ENCODE measurements at places on chromosomes 2 and 18.

GRCh38 chr18:11944252-11944651 is 36.1 kb upstream of the MPPE1 start:
- DNase-seq = no peak

DNA sequence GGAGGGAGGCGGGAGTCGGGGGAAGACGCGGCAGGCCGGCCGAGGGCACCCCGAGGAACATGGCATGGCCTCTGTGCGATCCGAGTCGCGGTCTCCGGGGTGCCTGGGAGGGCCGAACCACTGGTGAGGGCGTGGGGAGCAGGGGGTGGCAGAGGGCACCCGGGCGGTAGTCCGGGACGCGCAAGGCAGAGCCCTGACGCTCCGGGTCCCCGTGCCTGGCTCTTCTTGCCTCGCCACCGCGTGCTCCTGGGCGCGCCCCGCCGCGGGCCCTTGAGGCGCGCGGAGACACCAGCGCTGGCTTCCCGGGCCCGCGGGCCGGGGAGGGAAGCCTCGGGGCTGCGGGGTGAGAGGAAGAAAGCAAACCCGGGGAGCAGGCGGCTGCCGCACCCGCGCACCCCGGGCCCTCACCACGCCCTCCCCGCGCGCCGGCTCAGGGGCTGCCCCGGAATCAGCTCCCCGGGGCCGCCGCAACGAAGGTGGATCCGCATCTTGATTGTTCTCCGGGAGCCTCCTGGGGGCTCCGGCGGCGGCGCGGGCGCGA is 4.3 kb downstream of the SOX11 start:
- peak; percentile 78 for DNase-seq

DNA sequence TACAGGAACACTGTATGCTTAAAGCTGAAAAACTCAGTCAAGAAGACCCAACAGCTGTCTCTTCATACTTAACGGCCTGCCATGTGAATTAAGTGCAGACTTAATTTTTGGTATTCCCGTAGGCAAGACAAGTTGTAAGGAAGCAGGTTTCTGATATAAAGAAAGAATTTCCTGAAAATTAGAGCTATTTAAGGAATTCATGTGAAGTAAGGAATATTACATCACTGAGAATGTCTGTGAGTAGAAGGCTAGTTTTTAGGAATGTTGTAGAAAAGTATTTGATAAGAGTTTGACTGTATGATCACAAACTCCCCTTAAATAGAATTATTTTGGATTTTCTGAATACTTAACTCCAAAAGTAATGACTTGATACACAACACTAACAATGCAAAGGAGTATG is 51.0 kb downstream of the WDR33 start:
- no peak for DNase-seq

- no peak for DNase-seq
These were observed 35.9 kb downstream of the AFF3 start for GRCh38 chr2:100106460-100106859.

DNA sequence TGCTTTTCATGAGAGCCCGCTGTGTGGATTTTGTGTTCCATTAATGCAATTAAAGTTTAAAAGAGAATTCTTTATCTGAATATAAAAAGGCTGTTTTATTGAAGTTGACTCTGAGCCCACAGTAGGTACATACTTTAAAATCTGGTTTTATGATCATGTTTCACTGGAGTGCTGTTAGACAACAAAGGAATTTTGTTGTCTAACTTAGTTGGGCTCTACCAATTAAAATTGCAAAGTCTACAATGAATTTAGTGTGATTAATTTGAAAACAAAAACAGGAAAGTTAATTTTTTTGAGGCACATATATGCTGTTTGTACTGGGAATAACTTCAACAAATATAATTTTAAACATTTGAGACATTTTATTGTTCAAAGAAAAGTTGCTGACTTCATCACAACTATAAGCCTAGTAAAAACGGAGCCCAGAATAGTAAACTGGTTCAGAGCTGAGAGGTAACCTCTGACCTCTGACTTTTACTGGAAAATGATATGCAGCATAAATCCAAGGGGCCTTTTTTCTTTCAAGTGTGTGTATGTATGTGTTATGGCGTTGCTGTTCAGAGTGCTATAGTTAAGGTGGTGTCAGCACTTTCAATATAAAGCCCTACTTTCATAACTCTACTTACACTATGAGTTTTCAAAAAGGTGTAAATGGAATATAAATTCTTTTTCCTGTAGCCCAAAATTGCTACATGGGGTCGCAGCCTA is 30.2 kb downstream of the MEIS1 start:
- no peak for DNase-seq

GRCh38 chr2:216555274-216555673 is 56.6 kb downstream of the RPL37A start:
- DNase-seq = no peak

- DNase-seq = peak; percentile 78
These were observed 419.9 kb downstream of the TGIF1 start for GRCh38 chr18:3869848-3870247.

GRCh38 chr18:27143580-27144287 is 41.4 kb downstream of the CHST9 start:
- DNase-seq = no peak

- DNase-seq = no peak
These were observed 42.1 kb downstream of the MTCL1 start for GRCh38 chr18:8747440-8747937.

DNA sequence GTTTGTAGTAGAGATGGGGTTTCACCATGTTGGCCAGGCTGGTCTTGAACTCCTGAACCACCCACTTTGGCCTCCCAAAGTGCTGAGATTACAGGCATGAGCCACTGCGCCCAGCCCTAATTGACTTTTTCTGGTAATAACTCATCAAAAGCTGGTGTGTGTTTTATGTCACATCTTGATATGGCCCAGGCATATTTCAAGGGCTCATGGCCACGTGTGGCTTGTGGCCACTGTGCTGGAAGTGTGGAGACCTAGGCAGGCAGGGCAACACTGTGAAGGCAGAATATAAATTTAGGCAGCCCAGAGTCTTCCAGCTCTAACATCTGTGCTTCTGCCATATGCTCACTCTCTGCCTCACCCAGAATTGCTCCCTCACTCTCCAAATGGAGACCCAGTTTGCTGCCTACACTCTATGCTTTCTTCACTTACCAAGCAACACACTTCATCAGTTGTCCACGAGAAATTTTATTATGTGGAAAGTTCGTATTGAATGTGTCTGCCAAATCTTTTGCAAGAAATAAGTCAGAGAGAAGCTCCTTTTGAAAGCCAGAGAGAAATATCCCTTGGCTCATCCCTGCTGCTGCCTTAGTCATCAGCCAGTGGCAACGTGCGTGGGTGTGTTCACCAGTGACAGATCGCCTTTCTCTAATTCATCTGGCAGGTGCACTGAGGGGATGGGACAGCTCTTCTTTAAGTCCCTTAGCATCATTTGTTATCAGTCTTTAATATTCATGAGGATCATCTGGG is 129.4 kb upstream of the CXCR4 start:
- DNase-seq = peak; percentile 11

DNA sequence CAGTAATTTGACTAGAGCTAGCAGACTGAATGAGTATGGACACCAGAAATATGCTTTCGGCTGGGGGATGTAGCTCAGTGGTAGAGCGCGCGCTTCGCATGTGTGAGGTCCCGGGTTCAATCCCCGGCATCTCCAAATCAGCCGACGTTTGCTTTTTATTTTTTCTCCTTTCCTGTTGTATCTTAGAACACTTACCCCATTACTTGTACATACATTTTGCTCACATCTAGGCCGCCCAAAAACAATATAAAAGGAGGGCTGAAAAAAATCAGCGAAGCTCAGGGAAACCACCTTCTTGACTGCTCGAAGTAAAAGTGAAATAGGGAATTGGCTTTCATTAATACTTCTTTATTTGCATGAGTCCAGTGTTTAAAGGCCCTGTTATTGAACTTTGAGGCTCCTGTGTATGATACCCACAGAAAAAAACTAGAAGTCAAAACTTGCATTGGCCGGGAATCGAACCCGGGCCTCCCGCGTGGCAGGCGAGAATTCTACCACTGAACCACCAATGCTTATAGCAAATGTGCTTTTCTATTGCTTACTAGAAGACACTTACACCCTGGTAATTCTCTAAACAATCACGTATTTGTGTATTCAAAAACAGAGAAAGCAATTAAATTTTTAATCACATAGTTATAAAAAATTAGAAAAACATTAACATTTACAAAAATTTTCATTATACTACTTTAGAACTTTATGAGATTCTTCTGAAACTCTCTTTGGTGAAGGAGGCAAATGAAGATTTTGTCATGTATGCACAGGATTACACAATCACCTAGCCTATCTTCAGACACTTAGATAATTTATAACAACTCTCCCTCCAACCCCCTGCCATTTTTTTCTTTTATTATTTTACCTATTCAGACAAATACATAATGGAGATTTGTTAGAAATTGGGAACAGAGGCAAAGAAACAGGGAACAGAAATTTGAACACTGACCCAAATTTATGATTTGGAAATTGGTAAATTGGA is 35.2 kb upstream of the GPD2 start:
- DNase-seq = peak; percentile 87

DNA sequence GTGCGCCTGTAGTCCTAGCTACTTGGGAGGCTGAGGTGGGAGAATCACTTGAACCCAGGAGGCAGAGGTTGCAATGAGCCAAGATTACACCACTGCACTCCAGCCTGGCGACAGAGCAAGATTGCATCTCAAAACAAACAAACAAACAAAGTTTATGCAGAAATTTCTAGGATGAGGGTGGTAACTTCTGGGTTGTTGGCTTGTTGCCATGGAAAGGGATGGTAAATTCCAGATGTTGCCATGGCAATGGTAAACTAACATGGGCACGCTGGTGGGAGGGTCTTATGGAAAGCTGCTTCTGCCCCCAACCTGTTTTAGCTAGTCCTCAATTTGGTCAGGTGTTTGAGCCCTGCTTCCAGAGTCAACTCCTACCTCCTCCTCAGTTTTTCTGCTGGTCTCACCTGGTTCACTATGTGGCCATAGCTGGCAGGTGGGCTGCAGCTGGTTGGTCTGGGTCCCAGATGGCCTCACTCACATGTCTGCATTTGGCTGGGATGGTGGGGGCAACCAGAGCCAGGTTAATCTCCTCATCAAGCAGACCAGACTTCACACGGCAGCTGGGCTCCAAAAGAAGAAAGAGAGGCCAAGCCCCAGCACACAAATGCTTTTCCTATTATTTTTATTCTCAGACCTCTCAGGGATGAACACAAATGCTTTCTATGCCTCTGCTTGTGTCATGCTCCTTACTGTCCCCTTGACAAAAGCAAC is 26.6 kb upstream of the TEX44 start:
- DNase-seq = peak; percentile 62

GRCh38 chr18:42112657-42113420 is 157.8 kb downstream of the PIK3C3 start:
- DNase-seq = no peak

- DNase-seq = no peak
These were observed 25.6 kb downstream of the METTL21A start for GRCh38 chr2:207599636-207600035.

DNA sequence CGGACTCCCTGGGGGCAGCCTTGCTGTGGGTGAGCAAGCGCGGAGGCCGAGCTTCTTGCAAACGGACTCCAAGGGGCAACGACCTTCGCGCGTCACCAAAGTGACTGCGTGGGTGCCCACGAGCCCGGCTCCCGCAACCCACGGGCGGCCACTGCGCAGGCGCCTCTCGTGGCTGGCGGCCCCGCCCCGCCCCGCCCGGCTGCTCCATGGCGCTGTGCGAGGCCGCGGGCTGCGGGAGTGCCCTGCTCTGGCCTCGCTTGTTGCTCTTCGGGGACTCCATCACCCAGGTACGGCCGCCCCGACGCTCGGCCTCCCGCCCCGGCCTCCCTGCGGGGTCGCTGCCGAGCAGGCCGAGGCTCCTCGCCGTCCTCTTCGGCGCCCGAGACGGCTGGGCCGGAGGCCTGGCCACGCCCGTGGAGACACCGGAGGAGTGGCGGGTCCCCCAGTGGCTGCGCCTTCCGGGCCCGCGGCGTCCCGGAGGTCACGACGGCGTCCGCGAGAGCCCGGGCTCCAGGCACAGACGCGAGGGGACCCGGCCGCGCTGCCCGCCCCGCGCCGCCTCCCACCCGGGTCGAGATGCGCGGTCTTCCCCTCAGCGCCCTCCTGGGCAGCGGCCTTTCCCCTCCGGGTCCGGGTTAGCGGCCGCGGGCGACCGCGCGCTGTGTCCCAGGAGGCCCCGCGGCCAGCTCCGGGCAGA is at the start of gene IAH1:
Gene IAH1, plus strand, starts transcription at position 191 of the 697 bp plus-strand sequence. Its CDS starts 16 bp downstream, at position 207.
- DNase-seq = peak; percentile 61

DNA sequence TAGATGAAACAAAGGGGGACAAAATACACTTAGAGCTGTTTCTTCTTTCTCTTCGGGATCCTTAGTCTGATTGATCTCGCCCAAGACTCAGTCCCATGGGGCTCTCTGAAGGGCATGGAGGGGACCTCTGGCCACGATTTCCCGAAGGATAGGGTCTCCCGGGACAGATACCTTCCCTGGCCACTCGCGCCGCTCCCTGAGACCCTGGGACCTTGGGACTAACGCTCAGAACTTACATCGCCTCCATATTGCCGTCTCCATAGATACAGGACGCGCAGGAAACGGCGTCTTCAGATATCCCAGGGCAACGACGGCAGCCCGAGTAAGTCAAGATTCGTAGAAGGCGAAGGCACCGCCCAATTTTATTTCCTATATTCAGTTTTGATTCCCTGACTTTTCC is at the start of gene CFAP65:
Gene CFAP65, minus strand, starts transcription at position 265 of the 400 bp plus-strand sequence. CDS start 2,468 bp downstream, outside the sequence.
- DNase-seq = peak; percentile 68

DNA sequence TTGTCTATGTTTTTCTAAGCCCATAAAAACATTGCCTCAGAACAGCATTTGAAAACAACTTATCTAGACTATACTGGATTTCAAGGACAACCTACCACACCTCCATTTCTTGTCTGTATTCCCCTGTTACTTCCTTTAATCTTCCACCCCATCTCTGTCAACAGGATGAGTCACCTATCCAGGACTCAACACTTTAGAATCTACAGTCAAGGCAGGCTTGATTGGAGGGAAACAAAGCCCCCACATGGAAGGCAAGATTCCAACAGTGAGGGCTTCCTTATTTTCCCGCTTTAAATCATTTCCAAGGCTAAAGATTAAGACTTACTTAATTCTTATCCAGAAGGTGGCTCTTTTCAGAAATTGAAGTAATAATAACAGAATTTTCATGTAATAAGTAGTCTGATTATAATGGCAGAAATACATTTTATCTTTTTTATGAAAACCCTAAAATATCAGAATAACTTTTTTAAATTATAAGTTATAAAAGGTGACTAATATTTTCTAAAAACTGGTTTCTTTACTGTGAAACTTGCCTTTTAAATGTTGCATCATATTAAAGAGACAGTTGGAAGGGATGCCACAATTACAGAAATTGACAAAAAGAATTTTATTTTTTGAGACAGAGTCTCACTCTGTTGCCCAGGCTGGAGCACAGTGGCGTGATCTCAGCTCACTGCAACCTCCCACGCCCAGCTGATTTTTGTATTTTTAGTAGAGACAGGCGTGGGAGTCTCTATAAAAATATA is 138.7 kb upstream of the CCDC150 start:
- no peak for DNase-seq

DNA sequence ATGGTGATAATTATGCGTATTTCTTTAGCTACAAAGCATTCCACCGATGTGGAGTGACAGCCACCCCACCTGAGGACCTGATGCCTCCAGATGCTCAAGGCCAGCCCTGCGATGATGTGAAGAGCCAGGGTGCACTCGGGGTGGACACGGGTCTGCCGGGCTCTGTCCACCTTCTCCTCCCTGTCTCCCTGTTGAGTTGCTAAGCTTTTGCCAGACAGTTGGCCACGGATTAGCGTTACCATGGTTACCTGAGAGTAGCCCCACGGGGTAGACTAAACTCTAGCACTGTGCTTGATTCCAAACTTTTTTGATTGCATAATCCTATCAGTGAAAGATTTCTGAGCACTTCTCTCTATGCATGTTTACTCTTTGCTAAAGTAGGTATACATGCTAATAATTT is 86.2 kb downstream of the SMIM21 start:
- DNase-seq = peak; percentile 50

- no peak for DNase-seq
These were observed 35.5 kb downstream of the PNO1 start for GRCh38 chr2:68193144-68193543.

Data from NCI-H82 (cell line).